ENCODE measurements at places on chromosomes 16 and 17. TPM values are rescaled to one million over a fixed set of nuclear protein-coding genes. Genes with fewer than 3 reads are reported as not detected.

The CCL2 gene
- total RNA-seq, result not detected

The SYCE1L gene
- total RNA-seq, result 0.33 TPM

The IL21R gene
- total RNA-seq, result not detected

The ARHGAP27 gene
- 27.0 TPM for total RNA-seq

The KCNH4 gene
- total RNA-seq, result not detected

The KAT7 gene
- 38.5 TPM for total RNA-seq

The CYB5B gene
- total RNA-seq, result 49.1 TPM
